ENCODE measurements at places on chromosomes 11 and 22. TPM values are rescaled to one million over a fixed set of nuclear protein-coding genes. Genes with fewer than 3 reads are reported as not detected.

SYT7 gene
- total RNA-seq, result 0.51 TPM

TRIM5 gene
- 15.2 TPM for total RNA-seq

PRSS23 gene
- 0.51 TPM for total RNA-seq

NLRP6 gene
- total RNA-seq, result 0.18 TPM

P2RX6 gene
- 2.7 TPM for total RNA-seq

C11orf86 gene
- total RNA-seq, result not detected

SHISAL1 gene
- total RNA-seq, result not detected

OTOG gene
- total RNA-seq, result not detected

MPPED1 gene
- not detected for total RNA-seq

LRRC74B gene
- total RNA-seq, result not detected

BRSK2 gene
- 0.22 TPM for total RNA-seq

DNAJC4 gene
- 31.8 TPM for total RNA-seq

APOC3 gene
- 1.7 TPM for total RNA-seq

SLC25A45 gene
- 0.92 TPM for total RNA-seq

MOV10L1 gene
- 0.33 TPM for total RNA-seq

ZNF280B gene
- 18.7 TPM for total RNA-seq

DGCR8 gene
- 119 TPM for total RNA-seq

RASSF10 gene
- not detected for total RNA-seq

CLMP gene
- 0.02 TPM for total RNA-seq

TSPAN32 gene
- total RNA-seq, result 5.9 TPM

APOL5 gene
- total RNA-seq, result not detected

KDM4D gene
- total RNA-seq, result 0.74 TPM

ACR gene
- total RNA-seq, result not detected

SCGB1A1 gene
- 1.1 TPM for total RNA-seq

RTN4R gene
- 2.8 TPM for total RNA-seq

OR56A1 gene
- not detected for total RNA-seq

CSNK2A3 gene
- total RNA-seq, result 0.60 TPM

UCP3 gene
- 0.53 TPM for total RNA-seq

LRRC32 gene
- 0.20 TPM for total RNA-seq

SLN gene
- not detected for total RNA-seq
